Esophagus muscularis mucosa (tissue), 4 donors: ENCODE measurements at places on chromosomes 2 and 18. TPM values are rescaled to one million over a fixed set of nuclear protein-coding genes. Genes with fewer than 3 reads are reported as not detected.
A peak's percentile ranks its signal among the peaks of the same experiment; 100 is the strongest.

DNA sequence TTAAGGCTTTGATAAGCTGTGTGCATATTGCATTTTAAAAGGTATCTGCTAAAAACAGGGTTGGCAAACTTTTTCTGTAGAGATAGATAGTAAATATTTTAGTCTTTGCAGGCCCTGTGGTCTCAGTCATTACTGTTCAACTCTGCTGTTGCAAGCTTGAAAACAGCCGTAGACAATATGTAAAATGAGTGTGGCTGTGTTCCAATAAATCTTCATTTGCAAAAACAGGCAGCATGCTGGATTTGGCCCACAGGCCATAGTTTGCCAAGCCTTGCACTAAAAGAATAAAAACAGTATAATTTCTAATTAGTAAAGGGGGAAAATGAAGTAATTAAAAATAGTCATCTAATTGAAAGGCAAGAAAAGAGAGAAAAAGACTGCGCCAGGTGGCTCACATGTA lies 35.3 kb downstream of the GCKR start:
- H3K4me1 ChIP-seq, result no peaks in the 10 kb centered on the region
- no peak overlapping the region for H3K4me3 ChIP-seq
- no peaks in the 10 kb centered on the region for H3K36me3 ChIP-seq
- DNase-seq, result no peak
- H3K27ac ChIP-seq, result no peak overlapping the region

DNA sequence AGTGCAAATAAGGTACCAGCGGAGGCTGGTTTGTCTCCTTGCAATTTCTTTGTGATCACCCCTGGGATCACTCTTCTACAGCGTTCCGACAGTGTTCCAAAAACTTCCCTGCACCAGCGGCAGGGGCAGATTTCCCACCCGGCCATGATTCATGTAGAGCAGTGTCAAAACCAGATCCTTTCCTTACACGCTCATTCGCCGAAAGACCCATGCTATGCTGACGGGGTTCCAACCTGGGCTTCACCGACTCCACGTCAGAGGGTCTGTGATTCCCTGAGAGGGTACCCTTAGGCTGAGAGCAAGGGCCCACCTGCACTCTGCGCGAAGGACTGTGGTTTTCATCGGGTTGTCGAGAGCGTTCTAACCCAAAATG lies 423 bp upstream of the TTC27 start:
- peak overlapping the region; percentile 77 for H3K27ac ChIP-seq
- H3K27me3 ChIP-seq, result no peaks in the 10 kb centered on the region
- H3K4me1 ChIP-seq, result peaks cover 42% of the 10 kb centered on the region
- no peak for DNase-seq
- H3K36me3 ChIP-seq, result peaks cover 8% of the 10 kb centered on the region

Gene PDE1A
- 10.5 TPM for total RNA-seq

GRCh38 chr2:12116228-12116750 lies 369.9 kb downstream of the LPIN1 start:
- H3K4me1 ChIP-seq, result no peaks in the 10 kb centered on the region
- no peak overlapping the region for H3K4me3 ChIP-seq
- no peaks in the 10 kb centered on the region for H3K36me3 ChIP-seq
- no peak for DNase-seq
- no peak overlapping the region for H3K27ac ChIP-seq

DNA sequence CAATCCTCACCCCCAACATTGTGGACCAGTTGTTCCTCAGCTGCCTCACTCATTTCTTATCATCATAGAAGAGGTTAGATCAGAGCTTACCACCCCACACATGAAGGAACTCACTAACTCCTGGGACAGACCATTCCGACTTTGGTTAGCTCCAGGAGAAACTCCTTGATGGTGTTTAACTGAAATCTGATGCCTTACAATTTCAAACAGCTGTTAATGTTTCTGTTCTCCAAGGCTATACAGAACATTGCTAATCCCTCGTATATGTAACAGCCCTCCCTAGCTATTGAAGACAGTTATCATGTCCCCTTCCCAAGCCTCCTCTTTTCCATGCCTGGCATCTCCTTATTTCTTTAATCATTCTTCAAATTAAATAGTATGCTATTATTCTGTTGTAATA lies 14.8 kb downstream of the ERBB4 start:
- H3K27me3 ChIP-seq, result no peaks in the 10 kb centered on the region
- no peaks in the 10 kb centered on the region for H3K4me1 ChIP-seq
- no peak overlapping the region for H3K4me3 ChIP-seq
- no peaks in the 10 kb centered on the region for H3K36me3 ChIP-seq
- no peak overlapping the region for H3K27ac ChIP-seq
